ENCODE measurements at places on chromosomes 2 and 18.
A peak's percentile ranks its signal among the peaks of the same experiment; 100 is the strongest.

DNA sequence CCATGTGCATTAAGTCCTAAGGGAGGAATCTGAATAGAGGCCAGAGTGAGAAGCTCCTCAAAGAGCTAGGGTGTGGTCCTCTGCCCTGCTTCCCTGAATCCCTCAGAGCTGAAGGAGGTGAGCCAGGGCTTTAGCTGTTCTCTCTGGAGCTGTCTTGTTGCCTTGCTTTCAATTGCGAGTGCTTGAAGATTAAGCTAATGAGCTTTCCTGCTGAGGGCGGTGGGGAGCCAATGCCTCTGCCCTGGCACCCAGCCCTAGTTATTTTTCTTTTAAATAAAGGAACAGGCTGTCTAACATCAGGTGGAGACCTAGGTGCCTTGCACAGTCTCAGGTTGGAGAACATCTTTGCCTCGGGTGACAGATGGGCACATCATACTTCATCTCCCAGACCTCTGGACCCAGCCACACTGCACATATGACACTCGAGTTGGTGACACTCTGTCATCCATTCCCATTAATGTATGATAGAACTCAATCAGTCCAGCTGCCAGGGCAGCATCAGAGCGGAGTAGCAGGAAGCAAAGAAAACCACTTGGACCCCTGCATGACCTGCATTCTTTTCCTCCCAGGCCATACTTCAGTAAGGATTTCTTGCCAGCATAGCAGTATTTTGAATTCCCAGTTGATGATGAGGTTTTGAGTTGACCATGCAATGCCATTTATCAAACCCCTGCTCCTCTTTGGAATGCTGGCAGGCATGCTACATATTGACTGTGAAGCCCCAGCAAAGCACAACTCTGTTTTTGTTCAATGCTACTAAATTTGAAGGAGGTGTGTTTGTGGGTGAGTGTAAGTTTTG lies 292.7 kb downstream of the RNF144A start:
- DNase-seq, result peak; percentile 19

DNA sequence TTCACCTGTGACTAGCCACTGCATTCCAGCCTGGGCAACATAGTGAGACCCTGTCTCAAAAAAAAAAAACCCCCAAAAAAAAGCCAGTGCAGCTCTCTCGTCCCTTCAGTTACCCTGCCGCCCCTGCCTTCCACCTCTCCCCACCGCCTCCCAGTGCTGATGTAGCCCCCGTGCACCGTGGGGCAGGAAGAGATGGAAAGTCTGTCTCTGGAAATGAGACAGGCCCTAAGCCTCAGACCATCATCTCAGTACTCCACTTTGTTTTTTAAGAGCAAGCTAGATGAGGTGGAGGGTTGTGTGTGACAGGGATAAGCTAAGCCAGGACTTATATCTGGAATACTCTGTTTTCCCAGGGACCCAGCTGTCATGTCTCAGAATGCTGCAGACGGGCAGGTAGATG lies 32.0 kb downstream of the MERTK start:
- no peak for DNase-seq

GRCh38 chr2:224954980-224955379 lies 87.3 kb downstream of the DOCK10 start:
- DNase-seq, result no peak

- no peak for DNase-seq
These were observed 721.9 kb downstream of the METTL4 start for GRCh38 chr18:1849386-1849785.

- peak; percentile 33 for DNase-seq
These were observed 22.0 kb downstream of the MYL12B start for GRCh38 chr18:3283908-3284307.

DNA sequence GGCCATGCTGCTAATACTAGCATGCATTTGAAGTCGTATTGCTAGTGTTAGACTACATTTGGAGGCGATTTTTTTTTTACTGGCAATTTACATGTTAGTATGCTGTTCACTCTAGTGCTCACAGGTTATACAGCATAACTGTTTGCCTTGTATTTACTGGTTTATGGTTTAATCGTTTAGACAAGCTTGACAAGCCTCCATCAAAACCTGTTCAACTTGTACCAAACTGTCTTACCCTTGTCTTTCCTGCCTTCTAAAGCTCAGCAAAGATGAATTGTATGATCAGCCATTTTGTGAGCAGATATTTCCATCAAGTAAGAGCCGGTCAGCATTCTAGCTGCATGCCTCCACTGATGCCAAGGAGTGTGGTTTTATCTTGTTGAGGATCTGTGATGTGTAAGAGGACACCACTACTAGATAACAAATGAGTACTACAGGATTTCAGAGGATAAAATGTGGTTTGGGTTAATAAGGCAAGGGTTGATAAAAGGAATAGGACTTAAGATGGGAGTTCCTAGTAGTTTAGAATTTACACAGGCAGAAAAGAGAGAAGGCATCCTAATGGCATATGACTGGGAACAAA lies 68.4 kb upstream of the ITM2C start:
- DNase-seq, result no peak

- DNase-seq, result no peak
These were observed 159.8 kb upstream of the STK17B start for GRCh38 chr2:196331143-196331542.

GRCh38 chr2:205689820-205690219 lies 7.5 kb downstream of the NRP2 start:
- DNase-seq, result no peak

DNA sequence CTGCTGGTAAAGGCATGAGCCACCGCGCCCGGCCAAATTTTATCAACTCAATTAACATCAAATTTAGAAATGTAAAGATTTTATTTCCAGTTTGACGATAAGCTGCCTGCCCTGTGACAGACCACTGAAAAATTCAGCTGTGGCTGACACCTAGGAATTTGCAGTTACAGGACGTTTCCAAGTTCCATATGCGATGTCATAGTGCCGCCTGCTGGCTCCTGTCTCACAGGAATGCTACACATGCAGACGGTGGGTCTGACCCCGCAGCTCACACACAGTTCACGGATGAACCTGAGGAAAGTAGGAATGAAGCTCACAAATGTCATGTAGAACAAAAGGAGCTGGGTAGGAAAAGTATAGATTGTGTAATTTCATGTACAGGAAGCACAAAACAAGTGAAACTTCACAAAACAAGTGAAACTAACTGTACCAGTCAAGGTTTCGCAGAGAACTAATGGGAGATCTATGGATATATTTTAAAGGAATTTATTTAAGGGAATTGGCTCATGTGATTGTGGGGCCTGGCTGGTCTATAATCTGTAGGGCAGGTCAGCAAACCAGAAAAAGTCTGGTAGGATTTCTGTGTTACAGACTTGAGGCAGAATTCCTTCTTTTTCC lies 13.2 kb upstream of the SEH1L start:
- peak; percentile 90 for DNase-seq

DNA sequence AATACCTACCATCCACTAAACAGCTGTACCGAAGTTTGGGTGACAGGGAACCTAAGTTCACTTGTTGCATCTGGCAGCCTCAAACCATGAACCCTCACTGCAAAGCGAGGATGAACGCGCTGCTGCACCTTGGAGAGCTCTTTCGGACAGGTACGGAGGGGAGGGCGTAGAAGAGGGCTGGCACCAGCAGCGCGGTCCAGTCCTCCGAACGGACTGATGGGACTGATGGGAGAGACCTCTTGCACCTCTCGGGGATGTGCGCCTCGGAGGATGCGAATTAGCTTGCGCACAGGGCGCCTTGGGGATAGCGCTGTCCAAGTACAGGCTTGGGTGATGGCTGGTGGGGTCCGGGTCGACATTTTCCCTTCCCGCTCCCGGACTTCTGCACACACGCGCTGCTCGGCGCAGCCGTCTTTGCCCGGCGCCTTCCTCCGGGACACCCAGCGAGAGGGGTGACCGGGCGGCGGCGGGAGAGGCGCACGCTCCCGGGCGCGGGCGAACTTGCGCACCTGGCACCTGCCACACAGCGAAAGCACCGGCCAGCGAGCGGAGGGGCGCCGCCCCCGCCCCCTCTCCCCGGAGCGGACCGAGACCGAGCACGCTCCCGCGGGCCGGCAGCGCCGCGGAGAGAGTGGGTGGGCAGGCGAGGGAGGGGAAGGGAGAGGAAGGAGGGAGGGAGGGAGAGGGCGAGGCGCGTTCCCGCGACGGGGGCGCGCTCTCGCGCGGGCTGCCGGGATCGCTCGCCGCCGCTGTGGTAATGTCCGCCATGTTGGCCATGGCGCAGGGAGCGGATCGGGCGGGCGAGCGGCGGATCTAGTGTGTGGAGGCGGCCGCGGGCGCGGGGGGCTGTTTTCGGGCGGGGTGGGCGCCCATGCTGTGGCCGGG lies at the start of gene EPC2:
Gene EPC2, plus strand, starts transcription at position 754 of the 885 bp plus-strand sequence. CDS start 267 bp downstream, outside the sequence.
- DNase-seq, result peak; percentile 92

- DNase-seq, result peak; percentile 77
These were observed 29.6 kb downstream of the SH3BP4 start for GRCh38 chr2:234981197-234982095.

DNA sequence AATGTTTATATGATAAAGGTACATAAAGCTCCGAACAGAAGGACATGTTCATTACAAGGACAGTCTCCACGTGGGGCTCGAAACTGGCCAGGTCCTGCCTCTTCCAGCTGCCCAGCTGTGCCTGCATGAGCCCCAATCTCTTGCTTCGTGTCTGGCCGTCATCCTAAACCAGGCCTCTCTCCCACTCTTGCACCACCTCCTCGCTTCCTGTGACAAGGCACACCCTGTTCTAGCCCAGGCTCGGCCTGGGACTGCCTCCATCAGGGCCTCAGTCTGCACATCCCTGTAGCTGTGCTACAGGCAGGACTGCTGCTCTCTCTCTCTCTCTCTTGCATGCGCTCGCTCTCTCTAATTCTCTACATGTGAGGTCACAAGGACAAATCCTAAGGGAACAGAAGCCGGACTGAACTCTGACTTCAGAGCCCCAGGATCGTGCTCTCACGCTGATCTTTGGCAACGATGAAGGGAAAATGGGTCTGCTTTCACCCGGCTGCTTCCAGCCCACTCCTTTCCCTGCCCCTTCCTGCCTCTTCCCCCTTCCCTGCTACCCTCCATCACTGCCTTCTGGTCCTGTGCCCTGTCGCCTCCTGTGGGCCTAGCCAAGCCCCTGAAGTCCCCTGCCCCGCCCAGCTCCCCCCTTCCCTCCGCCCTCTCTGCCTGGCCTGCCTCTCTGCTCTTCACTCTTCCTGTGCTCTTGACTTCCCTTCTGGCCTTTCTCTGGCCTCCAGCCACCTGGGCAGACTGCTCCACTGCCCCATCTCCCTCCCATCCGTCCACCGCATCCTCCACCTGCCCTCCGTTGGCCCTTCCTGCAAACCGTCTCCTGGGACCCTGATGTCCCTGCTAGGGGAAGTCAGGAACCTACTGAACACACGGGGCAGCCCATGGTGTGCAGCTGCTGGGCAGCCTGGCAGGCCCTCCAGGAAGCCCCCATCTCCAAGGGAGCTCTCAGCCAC lies 7.8 kb upstream of the GPR55 start:
- no peak for DNase-seq

DNA sequence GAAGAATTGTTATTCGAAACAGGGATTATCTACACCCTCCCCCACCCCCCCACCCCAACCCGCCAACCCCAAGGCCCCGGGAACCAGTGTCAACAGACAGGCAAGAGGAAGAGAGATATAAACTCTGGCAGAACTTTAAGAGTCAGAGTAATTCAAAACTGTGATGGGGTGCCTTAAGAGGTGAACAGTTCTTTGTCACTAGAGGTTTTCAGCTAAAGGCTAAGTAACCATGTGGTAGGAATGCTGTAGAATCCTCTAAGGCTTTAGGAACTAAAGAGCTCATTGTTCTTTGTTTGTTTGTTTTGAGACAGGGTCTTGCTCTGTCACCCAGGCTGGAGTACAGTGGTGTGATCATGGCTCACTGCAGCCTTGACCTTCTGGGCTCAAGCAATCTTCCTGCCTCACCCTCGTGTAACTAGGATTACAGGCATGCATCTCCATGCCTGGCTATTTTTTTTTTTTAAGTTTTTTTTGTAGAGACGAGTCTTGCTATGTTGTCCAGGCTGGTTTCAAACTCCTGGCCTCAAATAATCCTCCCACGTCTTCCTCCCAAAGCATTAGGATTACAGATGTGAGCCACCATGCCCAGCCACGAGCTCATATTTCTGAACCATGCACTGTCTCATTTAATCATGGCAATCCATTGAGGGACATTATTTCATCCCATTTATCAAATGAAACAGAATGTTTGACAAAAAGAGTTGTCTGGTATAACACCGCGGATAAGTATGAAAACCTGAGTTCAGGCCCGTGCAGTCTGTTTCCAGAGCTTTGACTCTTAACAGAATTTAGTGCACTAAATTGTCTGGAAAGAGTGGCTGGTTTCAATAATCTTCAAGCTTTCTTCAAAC lies 20.8 kb upstream of the TMEM17 start:
- DNase-seq, result peak; percentile 54

GRCh38 chr18:9608728-9609127 lies 5.6 kb downstream of the PPP4R1 start:
- no peak for DNase-seq

GRCh38 chr2:136538489-136538888 lies 226.9 kb upstream of the THSD7B start:
- DNase-seq, result no peak

DNA sequence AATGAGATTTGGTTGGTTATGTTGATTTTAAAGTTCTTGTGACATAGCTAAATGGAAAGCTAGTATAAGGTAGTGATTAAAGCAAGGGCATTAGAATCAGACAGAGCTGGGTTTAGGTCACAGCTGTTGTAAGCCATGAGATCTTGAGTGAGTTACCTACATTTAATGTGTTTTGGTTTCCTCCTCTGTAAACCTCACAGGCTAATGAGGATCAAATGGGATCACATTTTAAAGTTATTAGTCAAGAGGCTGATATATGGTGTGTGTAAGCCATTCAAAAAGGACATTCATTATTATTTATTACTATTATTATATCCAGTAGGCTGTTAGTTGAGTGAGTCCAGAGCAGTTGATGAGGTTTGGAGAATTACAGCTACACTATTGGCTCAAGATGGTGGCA lies 416.2 kb downstream of the IRS1 start:
- DNase-seq, result no peak

- no peak for DNase-seq
These were observed 2.9 kb upstream of the IL1F10 start for GRCh38 chr2:113064898-113065297.

DNA sequence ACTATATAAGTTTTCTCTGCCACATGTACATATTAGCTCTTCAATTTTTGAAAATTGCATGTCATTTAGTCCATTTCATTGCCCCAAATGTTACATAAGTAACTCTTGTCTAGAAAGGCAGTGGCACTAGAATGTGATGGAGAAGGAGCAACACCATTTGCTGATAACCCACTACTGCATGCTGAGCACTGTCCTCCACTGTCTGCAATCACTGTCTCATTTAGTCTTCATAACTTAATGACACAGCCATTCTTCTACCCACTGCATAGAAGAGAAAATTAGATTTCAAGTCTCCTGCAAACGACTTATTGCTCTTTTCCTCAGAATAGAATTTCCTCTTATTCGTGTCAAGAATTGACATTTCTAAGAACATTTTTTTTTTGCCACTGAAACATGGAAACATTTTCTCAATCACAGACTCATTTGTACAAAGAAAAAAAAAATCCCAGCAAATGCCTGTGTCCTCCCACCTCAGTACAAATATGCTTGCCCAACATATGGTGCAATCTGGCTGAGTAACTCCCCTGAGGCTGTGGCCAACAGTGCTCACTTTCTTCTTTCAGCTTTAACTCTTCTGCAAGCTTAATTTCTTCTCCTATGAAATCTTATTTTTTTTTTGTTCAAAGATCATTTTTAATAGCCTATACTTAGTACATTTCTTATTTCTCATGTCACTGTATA lies 768.6 kb upstream of the HS6ST1 start:
- no peak for DNase-seq
